ENCODE measurements at places on chromosomes 12 and 14.

- DNase-seq: no peak
Measured at GRCh38 chr12:3141339-3142321, 64.5 kb downstream of the TSPAN9 start.

DNA sequence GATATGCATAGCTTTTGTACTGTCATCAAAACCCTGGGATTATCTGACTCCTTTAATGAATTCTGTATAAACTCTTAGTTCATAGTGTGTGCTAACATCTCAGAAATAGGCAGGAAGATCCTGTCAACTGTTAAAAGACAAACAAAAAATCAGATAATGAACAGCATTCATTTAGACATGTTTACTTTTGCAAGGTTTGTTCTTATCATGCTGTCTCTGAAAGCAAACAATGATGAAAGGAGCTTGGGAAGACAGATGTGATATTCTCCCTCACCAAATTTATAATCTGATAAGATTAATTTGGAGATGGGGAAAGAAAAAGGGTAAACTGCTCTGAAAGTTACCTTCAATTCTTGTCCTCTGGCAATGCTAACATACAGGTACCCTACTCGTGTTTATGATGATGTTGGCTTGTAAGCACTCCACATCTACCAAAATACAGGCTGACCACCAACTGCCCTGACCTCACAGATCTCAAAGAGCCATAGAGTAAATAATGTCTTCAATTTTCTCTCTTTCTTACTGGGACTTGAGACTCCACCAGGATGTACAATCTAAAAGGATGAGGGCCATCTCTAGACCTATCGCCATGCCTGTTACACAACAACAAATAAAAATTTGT, 233.8 kb downstream of the SSPN start:
- no peak for DNase-seq

GRCh38 chr12:62631471-62632410, 165.1 kb downstream of the MON2 start:
- DNase-seq: no peak

- DNase-seq: no peak
Measured at GRCh38 chr12:68980476-68981212, 47.7 kb upstream of the CPM start.

GRCh38 chr12:108254517-108255251, 84.4 kb downstream of the CMKLR1 start:
- DNase-seq: no peak

GRCh38 chr12:132269271-132269968, 60.0 kb downstream of the GALNT9 start:
- no peak for DNase-seq

DNA sequence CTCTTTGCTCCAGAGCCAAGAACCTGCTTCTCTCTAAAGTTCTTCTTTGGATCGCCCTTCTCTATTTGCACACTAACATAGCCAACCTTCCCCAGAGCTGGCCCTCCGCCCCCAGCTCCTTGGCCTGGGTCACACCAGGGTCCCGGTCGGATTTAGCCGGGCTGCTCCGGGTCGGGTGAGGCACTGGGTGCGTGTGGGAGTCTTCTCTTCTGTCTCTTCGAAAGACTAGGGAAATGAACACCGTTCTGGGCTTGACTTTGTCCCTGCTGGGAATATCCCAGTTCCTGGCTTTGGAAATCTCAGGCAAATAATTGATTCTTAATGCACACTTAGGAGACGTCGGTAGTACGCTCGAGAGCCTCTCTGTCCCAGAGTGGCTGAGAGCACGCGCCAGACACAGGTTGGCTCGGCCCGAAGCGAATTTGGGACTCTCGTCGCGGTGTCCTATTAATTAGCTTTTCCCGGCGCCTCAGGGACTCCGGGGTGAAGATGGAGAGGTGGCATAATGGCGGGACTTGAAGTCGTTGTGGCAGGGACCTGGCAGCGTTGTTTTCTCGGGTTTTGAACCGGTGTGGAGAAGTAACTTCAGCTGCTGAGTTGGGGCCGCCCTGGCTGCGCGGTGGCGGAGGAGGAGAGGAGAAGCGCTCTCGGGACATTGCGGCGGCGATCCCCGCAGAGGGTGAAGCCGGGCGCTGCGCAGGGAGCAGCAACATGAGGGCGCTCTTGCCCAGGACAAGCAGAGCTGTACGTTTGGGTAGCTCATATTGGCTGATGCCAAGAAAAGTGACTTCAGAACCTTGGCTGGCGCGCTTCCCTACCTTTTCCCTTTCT, 7.5 kb downstream of the FOXG1 start:
- DNase-seq: no peak

DNA sequence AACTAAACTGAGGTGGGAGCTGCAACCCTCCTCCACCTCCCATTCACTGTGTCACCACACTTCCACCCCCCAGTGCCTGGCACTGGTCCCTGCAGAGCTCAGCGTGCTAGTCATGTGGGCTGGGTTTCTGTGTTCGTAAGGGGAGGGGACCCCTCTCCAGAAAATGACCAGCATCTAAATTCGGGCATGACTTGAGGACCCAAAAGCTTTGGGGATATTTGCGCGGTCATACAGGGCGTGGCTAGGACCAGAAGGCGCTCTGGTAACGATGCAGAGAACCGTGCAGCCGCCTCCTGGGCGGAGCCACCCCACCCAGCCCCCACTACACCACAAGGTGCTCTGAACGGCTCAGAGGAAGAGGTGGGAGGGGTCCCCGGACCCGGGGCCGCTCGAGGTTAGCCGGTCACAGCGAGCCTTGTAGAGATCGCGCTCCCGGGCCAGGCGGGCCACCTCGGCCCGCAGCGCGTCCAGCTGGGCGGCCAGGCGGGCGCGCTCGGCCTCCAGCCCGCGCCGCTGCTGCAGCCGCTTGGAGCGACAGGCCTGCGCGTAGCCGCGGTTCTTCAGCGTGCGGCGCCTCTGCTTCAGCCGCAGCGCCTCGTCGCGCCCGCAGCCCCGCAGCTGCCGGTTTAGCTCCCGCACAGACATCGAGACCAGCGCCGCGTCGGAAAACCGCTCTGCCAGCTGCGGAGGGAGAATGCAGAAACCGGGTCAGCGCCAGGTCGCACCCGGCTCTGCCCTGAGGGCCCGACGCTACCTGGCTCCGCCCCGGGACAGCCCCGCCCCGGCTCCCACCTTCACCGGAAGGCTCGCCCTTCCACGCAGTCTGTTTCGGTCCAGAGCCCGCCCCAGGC, 9.8 kb downstream of the CPNE6 start:
- DNase-seq: peak; percentile 80

DNA sequence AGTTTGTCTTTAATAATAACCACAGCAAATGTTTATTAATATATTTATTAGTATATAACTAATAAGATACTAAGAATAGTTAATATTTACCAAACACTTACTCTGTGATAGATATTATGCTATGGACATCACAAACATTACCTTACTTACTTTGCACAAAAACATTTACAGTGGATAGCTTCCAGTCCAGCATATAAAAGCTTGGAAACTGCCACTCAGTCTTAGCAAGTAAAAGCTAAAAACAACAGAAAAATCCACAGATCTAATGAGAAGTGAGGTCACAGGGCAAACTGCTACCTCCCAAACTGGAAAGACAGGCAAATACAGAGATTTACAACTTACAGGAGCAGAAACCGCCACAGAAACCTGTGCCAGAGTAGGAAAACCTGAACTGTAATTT, 99.8 kb downstream of the METTL25 start:
- no peak for DNase-seq

DNA sequence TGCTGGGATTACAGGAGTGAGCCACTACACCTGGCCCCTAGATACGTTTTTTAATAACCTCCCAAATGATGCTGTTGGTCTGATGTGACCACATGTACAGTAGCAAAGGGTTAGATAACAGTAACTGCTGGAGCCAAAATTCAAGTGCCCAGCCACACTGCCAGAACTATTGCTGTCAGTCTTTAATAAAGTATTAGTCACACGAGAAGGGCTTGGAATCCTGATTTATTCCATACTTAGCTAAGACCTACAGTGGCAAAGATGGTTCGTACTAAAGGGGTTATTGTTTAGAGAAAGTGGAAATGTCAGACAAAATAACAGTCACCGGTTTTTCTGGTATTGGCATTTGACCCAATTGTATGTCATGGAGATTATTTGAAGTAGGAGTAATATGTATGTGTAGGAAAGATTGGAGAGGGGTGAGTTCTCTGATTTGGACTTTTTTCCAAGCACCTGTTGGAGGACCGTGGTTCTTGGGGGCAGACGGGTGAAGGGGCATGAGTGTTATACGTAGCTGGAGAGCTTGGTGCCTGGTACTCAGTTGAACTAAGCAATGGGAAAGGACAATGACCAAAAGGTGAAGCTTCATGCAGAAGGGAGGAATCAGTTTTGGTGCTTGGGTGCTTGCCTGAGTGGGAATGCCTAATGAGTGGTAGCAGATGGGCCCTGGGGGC, 9.7 kb downstream of the TUBA1C start:
- no peak for DNase-seq

DNA sequence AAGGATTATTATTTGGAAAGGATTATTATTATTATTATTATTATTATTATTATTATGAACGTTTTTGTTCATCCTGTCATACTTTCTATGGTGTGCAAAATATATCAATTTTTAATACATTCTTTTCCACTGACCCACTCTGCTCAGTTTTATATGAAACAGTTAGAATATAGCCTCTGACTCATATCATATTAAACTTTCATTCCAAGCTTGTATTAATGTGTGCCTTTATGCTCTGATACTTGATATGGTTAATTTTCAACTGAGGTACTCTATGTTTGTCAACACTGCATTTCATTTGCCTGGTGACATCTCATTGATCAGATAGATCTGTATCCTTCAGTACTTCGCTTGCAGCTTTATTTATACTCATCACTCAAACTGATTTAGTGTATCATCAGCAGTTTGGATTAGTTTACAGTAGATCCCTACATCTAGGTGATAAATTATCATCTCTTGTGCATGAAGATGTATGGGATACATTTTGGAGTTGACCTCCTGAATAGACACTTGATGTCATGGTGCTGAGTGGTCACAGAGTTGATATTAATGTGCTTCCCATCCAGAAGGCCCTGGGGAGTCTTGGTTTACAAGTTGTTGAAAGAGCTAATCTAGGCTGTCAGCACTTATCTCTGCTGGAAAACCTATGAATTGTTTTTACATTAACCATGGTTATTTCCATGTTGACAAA, 271.8 kb downstream of the TRHDE start:
- no peak for DNase-seq

DNA sequence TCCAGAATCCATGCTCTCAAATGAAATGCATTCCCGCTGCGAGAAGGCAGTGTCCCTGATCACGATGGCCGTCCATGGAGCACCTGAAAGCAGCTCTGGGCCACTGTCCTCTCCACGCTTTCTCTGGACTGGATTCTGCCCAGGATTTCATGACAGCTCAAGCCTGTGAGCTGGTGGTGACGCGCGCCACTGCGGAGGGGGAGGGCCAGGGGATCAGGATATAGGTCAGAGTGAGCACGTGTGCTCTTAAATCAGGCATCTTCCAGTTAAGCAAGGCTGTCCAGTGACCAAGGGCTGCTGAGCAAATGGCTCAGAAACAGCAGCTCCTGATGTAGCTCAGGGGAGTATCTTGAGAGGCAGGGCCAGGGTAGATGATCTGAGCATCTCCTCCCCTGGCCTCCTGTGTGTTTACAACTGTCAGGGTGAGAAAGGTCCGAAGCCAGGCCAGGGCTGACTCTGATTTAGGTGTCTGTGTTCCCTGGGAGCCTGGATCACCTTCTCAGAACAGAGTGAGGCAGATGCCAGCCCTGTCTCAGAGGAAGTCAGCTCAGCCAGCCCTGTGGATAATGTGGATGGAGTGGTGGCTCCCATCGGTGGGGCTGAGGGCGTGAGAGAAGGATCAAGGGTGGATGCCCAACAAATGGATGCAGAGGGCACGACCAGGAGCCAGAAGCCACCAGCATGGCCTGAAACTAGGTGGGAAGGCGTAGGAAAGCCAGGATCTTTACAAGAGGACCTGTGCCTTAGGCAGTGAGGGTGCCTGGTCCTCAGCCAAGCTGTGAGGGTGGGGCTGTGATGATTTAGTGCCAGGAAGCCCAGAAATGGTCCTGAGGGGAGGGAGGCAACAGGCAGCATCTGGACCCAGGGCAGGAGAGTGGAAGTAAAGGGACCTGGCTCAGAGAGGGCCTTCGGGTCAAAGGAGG, 55.3 kb downstream of the ELK3 start:
- DNase-seq: no peak

- DNase-seq: peak; percentile 30
Measured at GRCh38 chr12:17810399-17810798, 279.6 kb downstream of the RERGL start.

GRCh38 chr14:105519946-105520698, 6.3 kb upstream of the TMEM121 start:
- DNase-seq: no peak

GRCh38 chr14:74516451-74517160, 23.0 kb downstream of the ISCA2 start:
- DNase-seq: no peak

- no peak for DNase-seq
Measured at GRCh38 chr12:62668782-62669181, 202.2 kb downstream of the MON2 start.

GRCh38 chr12:92158796-92159439, 13.3 kb upstream of the BTG1 start:
- no peak for DNase-seq

DNA sequence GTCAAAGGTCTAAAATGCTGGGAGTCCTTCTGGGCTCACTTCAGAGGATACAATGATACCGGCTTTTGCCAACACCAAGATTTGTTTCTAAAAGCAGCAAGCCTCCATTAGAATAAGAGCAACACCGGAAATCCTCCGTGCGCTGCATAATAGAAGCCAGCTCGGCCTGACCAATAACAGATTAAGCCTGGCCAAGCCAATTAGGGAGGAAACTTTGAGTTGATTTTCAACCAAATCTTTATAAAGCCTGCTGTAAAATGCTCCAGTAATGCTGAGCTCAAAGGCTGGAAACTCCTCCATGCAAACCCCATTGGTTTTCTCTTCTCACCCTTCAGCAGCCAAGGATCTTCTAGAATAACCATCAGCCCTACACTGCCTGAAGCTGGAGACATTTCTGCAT, 150.1 kb downstream of the NTF3 start:
- DNase-seq: no peak

DNA sequence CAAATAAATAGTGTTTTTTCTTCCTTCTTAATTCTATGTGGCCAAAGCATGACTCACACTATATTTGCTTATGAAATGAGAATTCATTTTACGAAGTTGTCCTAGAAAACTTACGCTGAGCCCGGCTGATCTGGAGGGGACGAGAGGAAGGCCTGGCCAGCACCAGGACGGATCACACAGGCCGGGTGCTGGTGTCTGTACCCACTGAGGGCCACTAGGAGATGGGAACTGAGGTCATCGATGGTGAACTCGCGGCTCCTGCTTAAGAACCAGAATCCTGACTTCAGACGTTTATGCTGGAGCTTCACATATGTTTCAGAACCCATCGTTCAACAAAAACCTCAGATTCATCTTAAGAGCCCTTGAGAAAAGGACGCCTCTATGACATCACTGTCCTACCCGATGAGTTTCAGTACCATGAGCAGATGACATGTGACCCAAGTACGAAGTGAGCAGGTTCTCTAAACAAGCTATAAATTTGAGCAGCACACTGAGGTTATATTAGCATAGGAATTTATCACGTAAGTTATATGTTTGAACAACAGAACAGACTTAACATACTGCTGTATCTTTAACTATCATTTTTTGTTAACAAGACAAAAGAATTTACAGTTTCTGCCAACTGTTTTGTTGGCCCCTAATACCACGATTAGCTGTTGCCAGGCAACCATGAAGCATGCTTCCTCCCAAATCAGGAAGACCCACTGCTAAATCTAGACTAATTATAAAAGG, 111.9 kb downstream of the FOXN3 start:
- DNase-seq: no peak
